WTC11 (cell line): ENCODE measurements at places on chromosomes 5 and 9. TPM values are rescaled to one million over a fixed set of nuclear protein-coding genes. Genes with fewer than 3 reads are reported as not detected.

Gene PAIP1
- 82.5 to 85.2 TPM (median 83.5 TPM) in 3 replicates for total RNA-seq

Gene SLC46A2
- total RNA-seq: 0.07 TPM in 1 of 3 replicates, not detected in the others

Gene NKD2
- total RNA-seq: 12.8 to 16.6 TPM (median 15.9 TPM) in 3 replicates

Gene FRRS1L
- 0.71 to 1.1 TPM (median 1.0 TPM) in 3 replicates for total RNA-seq

Gene IFNA2
- total RNA-seq: not detected in 3 replicates
